Thyroid gland (tissue), 4 donors: ENCODE measurements at places on chromosomes 7 and 10. TPM values are rescaled to one million over a fixed set of nuclear protein-coding genes. Genes with fewer than 3 reads are reported as not detected.

DNA sequence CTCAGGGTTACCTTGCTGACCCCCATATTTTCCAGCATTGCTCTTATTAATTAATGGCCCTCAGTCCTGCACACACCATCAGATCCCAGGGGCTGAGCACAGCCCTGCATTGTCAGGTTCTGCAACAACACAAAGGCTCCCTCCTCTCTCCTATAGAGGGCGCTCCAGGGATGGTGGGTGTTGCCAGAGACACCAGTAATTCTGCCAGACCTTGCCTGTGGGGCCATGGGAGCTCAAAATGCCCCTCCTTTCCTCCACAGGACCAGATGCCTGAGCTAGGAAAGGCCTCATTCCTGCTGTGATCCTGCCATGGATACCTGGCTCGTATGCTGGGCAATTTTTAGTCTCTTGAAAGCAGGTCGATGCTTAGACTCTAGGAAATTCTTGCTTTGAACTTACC, 42.8 kb upstream of the PRSS58 start:
- H3K27ac ChIP-seq, result no peak overlapping the region
- no peaks in the 10 kb centered on the region for H3K4me1 ChIP-seq
- H3K27me3 ChIP-seq, result no peaks in the 10 kb centered on the region
- no peak for DNase-seq

GRCh38 chr10:77043420-77043763, 594.2 kb downstream of the KCNMA1 start:
- no peak for DNase-seq
- no peak overlapping the region for H3K4me3 ChIP-seq
- H3K4me1 ChIP-seq, result no peaks in the 10 kb centered on the region
- no peaks in the 10 kb centered on the region for H3K27me3 ChIP-seq
- H3K27ac ChIP-seq, result no peak overlapping the region
- no peaks in the 10 kb centered on the region for H3K36me3 ChIP-seq

- H3K36me3 ChIP-seq, result no peaks in the 10 kb centered on the region
- H3K4me3 ChIP-seq, result no peak overlapping the region
- H3K27ac ChIP-seq, result no peak overlapping the region
- H3K27me3 ChIP-seq, result no peaks in the 10 kb centered on the region
- no peak for DNase-seq
- no peaks in the 10 kb centered on the region for H3K4me1 ChIP-seq
These were observed 37.4 kb downstream of the SEMA3C start for GRCh38 chr7:80881351-80881900.

DNA sequence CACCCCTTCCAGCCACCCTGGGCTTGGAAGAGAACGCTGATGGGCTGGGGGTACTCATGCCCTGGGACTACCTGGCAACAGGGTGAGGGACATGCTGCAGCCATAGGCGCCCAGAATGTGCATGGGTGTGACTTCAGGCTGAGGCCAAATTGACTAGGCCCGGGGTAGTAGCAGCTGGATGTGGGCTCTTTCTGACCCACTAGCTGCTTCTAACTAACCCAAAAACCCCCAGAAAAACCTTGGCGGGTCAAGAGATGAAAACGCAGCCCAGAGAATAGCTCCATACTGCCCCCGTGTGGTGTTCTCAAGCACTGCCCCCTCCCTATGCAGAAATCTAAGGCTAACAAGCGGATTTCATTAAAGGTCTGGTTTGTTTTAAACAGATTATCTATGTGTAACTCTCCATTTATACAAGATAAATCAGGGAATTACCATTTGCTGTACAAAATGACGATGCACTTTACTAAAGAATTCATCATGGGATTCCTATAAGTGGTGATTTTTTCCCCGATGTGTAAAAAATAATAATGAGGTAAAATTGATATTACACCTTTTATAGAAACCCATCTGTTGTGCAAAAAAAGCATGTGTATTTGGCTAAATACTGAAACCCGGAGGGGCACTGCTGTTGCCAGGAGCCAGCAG, 4.2 kb downstream of the SMARCD3 start:
- H3K4me1 ChIP-seq, result peaks cover 51% of the 10 kb centered on the region
- DNase-seq, result peak; percentile 37
- no peak overlapping the region for H3K4me3 ChIP-seq

DNA sequence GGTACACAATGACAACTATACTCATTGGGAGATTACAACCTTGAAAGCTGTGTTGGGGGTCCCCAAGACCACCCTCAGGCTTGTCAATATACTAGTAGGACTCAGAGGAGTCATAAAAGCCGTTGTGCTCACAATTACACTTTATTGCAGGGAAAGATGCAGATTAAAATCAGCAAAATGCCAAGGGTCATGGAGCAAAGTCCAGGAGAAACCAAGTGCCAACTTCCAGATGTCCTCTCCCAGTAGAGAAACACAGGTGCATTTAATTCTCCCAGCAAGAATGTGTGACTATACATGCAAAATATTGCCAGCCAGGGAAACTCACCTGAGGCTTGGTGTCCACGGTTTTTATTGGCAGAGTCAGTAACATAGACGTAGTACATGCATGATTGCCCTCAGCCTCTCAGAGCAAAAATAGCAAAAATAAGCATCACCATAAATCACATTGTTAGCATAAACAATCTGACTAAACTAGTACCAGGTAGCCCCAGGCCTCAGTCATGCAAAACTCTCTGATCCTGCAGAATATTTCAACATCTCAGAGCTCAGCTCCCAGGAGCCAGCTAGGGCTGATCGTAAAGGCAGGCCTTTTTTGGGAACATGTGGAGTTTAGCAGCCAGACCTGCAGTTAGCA, 50.7 kb downstream of the VIM start:
- no peak overlapping the region for H3K4me3 ChIP-seq
- H3K4me1 ChIP-seq, result no peaks in the 10 kb centered on the region
- no peak for DNase-seq

ADAM8 gene
- total RNA-seq, result 2.9 TPM

FAM107B gene
- total RNA-seq, result 25.1 TPM
